ENCODE measurements at places on chromosomes 7 and 10.

DNA sequence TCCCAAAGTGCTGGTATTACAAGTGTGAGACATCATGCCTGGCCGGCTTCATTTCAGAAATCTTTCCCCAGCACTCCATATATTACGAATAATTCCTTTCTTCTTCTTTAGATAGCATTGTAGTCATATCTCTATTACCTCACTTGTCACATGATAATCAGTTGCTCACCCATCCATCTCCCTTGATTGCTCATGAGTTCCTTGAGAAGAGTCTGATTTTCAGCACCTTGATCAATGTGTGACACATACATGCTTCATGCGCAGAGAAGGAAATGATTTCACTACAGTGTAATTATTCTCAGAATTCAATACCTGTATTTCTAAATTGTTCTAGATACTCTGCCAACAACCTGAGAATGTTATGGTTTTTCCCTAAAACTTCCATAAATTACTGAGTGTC lies 26.7 kb upstream of the GGCT start:
- DNase-seq: no peak

DNA sequence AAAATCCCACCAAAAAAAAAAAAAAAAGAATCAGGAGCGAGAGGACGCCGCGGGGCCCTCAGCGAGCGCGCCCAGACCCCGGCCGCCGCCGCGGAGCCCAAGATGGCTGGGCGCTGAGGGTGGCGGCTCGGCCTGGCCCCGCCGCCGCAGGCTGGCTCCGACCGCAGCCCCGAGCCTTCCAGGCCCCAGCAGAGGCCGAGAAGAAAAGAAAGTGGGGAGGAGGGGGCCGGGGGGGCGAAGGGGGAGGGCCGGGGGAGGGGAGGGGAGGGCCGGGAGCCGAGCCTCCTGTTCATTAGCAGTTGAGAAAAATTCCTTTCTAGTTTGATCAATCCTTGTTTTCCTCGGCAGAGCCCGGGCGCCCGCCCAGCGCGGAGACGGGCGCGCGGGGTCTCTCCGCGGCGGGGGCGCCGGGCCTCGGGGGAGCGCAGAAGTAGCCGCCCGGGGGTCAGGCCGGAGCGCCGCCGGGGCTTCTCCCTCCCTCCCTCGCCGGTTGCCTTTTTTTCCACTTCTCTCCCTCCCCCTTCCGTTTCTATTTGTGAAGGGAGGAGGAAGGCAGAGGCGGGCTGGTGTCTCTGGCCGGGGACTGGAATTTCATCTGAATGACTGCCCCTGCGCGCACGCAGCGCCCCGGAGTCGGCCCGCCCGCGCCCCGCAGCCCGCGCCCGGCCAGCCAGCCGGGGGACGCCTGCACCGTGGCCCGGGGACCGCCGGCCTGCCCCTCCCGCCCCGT lies 778 bp upstream of the TRIM8 start:
- peak; percentile 71 for DNase-seq

GRCh38 chr7:68733219-68734153 lies 864.8 kb upstream of the AUTS2 start:
- DNase-seq: no peak

DNA sequence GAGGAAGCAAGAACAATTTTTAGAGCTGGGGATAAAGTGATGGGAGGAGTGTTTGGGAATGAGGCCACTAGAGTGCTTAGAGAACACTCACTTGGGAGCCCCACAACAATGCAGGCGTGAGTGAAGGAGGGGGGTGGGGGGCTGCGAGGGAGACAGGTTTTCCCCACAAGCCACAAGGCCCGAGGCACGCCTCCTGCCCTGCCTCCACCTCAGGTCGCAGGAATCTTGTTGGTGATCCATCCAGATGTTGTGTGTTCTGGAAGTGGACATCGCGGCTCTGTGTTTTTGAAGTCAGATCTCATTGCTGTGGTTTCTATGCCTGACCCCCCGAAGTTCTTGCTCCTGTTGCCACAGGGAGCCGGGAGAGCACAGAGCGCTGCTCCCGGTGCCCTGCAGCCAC lies 178.0 kb upstream of the BMPER start:
- no peak for DNase-seq

DNA sequence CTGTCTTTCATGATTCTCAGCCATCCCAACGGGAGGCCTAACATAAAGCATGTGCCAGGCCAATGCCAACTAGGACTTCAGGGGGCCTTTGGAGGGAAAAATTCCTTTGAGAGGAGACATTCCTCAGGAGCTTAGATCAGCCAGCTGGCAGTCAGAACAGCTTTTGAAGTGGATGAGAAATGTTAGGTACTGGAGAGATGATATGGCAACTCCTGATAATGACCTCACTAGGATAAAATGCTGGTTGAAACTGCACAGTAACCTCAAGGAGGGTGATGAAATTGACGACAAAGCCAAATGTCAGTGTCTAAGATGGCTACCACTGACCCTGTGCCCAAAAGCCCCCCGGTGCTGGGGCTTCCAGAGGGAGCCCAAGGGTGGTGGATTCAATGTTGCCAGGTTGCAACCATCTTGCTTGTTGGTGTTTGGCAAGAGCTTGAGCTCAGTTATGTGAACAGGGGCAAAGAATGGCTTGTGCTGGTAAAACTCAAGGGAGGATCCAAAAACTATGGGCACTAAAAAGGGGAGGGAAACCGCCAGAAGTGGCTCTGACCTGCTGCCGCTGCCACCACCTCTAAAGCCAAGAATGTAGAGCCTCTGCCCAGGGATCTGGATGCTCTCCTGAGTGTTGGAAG lies 121.2 kb downstream of the UBE2H start:
- DNase-seq: no peak

Data from caudate nucleus (tissue), 63 donors.